H9 (cell line): ENCODE measurements at places on chromosomes 11 and 22. TPM values are rescaled to one million over a fixed set of nuclear protein-coding genes. Genes with fewer than 3 reads are reported as not detected.
A peak's percentile ranks its signal among the peaks of the same experiment; 100 is the strongest.

The ISX gene
- not detected in 2 replicates for total RNA-seq

The GUCY1A2 gene
- total RNA-seq: 0.55 and 0.70 TPM in 2 replicates

The GGT5 gene
- total RNA-seq: 0.20 TPM in 2 replicates

DNA sequence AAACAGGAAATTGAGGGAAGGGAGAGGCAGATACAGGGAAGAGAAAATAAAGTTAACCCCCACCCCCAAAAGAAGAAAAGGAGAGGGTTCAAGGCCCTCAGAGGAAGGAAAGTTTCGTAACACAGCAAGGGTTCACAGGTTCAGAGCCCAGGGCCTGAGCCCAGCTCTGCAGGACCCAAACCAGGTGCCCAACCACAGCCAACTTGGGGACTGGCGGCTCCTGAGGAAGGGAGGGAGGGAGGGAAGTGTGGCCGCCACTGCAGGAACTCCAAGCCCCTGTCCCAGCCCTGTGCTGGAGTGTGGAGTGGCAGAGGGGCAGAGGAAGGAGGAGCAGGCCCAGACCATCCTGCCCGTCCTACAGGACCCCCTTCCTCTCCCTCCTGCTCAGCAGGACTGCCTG lies 59.2 kb downstream of the ELFN2 start:
- no peak for DNase-seq

DNA sequence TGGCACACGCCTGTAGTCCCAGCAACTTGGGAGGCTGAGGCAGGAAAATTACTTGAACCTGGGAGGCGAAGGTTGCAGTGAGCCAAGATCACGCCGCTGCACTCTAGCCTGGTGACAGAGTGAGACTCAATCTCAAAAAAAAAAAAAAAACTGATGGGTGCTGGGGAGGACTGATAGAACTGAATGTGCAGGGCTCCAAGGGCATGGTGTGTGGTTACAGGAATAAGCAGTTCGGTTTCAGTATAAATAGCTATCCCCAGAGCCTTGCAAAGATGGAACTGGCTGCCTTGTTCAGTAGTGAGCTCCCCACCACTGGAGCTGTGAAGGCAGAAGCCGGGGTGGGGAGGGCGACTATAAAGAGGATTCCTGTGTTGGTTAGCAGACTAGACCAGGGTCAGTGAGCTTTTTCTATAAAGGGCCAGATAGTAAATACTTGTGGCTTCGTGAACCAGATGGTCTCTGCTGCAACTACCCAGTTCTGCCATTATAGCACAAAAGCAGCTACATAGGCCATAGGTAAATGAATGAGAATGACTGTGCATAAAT lies 5.9 kb downstream of the TOM1 start:
- no peak for DNase-seq

DNA sequence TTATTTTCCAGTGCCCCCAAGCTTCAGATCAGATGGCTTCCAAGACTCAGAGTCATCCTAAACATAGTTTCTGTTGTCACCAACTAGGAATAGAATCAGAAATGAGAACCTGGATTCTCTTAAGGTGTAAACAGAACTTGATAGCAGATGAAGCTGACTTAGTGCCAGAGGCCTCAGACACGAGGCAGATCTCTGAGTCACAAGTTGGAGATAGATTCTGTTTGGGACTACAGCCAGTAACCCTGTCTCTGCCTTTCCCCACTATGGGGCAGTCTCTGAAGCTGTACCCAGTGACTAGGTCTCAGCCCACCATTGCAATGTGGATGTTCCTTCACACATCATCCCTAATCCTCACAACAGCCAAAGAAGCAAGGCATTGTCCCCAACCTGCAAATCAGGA lies 25.4 kb downstream of the NEU3 start:
- no peak for DNase-seq

DNA sequence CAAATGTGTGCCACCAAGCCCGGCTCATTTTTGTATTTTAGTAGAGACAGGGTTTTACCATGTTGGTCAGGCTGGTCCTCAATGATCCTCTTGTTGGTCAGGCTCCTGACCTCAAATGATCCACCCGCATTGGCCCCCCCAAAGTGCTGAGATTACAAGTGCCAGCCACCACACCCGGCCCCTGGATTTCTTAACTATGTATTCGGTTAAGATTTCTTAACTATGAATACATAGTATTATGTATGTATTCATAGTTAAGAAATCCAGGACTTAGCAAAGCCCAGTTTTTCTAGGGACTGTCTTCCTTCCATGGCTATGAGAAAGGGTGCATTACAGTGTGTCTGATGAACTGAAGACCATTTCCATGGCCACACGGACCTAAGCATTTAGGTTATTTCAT lies 1.7 kb downstream of the C11orf91 start:
- no peak for DNase-seq

DNA sequence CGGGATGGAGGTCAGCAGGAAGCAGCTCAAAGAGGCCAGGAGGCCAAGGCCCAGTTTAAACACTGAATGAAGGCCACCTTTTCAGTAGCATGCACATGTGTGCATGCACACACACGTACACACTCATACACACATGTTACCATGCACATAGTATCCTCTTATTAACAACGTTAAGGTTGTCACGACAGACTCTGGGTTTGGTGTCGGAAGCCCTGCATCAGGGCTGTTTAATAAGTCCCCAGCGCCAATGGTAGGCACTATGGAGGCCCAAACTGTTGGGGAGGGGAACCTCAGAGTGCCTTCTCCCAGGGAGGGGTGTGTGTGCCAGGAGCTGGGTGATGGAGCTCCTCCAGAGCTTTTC lies 39.5 kb upstream of the ADA2 start:
- DNase-seq: no peak

- DNase-seq: no peak
Observed at GRCh38 chr11:68216171-68216938, 3.3 kb upstream of the KMT5B start.

DNA sequence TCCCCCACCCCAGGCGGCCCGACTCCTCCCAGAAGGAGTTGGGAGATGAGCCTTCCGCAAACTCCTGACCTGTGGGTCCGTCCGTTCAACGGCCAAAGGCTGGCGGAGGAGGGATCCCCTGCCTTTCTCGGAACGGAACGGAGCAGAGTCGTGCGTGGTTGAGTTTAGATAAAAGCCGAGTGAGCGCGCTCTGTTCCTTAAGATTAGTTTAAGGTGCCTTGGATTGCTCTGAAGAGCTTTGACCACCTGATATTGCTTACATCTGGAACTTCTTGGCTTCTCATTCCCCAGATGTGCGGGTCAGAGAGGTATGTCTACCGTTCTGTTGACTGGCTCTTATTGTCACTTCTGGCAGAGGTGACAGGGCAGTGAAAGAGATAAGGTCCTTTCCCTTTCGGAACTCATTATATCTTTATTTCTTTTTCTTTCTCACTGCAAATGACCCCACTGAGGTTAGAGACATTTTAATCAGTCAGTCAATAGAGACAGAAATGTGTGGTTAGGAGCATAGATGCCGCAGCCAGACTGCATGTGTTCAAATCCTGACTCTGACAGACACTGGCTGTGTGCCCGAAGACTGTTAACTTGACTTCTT lies at the start of gene TRIM6:
Gene TRIM6, plus strand, starts transcription at position 31 of the 595 bp plus-strand sequence. Its CDS starts 261 bp downstream, at position 292.
- peak; percentile 74 for DNase-seq

DNA sequence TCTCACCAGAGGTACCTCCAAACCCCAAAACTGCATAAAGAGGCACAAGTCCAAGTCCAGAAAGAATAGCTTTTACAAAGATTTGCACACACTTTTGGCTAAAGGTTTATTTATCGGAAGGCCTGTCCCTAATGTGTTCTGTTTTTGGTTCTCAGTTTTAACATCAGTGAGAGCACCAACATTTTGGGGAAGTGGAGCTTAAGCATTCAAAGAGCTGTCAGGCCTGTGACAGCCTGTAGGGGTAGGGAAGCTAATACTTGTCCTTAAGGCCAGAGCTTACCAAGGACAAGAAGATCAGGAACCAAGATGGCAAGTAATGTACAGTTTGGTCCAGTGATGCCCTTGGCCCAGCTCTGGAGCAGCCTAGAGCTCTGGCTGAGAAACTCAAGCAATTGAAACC lies 38.9 kb upstream of the SCUBE2 start:
- no peak for DNase-seq

DNA sequence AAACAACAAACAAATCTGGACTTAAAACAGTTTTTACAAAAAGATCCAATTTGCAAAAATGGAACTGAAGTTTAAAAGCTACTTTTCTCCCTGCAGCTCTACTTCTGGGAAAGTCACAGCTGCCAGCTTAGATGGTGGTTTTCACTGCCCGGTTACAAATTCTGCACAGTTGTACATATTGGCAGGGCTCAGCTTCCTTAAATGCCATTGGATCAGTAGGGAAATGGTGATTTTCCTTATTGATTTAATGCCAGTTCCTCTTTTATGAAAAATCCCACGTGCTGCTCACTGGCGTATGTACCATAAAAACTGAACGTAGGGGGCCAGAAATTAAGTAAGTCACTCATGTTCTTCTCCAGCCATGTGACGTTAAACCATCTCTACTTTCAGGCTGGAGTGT lies 22.8 kb downstream of the GRAP2 start:
- DNase-seq: no peak

DNA sequence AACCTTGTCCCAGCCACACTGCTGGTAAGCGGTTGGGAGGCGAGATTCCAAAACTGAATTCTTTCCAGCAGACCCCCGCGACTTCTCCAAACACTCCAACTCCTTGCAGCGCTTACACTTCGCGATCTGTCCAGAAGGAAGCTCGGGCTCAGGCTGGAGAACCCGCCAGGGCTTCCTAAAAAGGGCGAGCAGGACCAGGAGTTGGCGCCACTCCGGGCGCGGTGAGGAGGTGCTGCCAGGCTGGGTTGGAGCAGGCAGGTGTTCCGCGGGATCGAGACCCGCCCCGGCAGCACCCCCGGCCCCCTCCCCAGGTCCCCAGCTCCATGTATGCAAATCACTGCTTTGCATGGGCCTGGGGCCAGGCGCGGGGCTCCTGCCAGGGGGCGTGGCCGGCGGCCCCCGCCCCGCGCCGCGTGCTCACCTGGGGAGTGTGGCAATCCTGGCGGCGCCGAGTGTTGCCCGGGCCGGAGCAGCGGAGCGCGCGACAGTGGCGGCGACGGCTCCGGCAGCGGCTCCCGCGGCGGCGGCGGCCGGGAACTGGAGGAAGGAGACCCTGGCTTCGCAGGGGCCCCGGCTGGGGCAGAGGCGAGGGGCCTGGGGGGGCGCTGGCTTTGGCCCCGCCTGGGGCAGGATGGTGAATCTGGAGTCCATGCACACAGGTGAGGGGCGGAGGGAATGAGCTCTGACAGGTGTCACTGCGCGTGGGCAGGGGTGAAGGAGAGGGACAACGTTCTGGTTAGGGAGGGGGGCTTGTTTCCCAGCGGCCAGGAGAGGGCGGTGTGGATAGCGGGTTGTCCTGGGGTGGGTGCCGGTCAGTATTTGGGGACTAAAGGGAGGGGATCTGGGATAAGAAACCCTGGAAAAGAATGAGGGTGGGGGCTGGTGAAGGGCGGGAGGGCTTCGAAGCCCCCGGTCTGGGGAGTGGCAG lies at the start of gene POU2F3:
Gene POU2F3, plus strand, starts transcription at position 428 of the 928 bp plus-strand sequence. Its CDS starts 204 bp downstream, at position 632.
- DNase-seq: peak; percentile 65

DNA sequence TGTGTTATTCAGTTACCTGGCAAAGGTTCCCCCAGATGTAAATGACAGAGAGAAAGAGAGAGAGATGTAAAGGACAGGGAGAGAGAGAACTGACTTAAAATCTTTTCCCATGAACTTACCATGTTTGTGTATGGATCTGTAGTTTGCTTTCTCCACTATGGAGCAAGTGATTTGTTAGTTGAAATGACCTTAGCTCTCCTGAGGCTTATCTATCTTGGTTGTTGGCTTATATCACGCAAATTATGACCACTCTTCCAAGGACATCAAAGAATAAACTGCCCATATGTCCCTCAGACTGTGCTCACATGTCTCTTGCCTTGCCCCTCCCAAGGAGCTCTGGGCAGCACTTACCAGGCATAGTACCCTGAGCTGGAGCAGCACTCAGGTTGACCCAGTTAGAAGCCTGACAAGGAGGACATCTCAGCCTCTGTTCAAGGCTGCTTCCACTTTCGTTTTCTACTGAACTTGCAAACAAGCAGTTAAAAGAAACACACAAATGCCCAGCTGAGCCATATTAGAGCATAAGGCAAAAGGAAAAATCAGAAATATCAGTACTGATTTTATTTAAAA lies 95.3 kb upstream of the RCN1 start:
- no peak for DNase-seq

DNA sequence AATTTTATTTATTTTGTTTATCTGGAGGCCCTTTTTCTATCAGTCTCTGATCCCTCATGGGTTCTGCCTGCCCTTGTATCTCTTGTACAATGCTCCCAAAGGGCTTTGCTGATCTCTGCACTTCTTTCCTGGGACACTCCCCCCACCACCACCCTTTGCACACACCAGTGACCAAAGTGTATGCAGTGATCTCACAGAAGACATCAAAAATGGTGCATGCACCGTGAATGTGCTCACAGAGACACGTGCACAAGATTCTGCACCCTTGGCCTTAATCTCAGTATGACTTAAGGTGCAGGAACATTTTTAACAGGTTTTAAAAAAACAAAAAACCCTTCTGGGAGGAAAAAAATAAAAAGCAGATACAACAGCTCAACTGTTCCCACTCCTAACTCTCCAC lies 12.2 kb upstream of the ADSL start:
- no peak for DNase-seq

- DNase-seq: no peak
Observed at GRCh38 chr11:78200553-78200952, 11.8 kb downstream of the USP35 start.

GRCh38 chr11:26942356-26942755 lies 51.6 kb upstream of the FIBIN start:
- no peak for DNase-seq

DNA sequence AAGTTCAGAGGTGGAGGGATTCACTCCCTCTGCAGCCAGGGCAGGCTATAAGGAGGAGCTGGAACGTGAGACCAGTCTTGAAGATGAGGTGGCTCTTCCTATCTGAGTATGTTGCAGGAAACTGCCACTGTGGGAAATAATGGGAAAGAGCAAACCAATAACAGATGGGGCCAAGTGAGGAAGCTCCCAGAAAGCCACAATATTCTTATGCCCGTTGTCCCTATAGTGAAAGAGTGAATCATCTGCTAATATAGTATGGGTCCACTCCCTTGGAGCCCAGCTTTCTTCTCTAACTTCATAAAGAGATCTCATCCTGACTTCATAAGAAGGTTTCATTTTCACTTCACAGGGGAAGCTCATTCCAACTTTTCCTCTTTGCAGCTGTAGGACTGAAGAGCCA lies 206.4 kb downstream of the BLID start:
- no peak for DNase-seq

DNA sequence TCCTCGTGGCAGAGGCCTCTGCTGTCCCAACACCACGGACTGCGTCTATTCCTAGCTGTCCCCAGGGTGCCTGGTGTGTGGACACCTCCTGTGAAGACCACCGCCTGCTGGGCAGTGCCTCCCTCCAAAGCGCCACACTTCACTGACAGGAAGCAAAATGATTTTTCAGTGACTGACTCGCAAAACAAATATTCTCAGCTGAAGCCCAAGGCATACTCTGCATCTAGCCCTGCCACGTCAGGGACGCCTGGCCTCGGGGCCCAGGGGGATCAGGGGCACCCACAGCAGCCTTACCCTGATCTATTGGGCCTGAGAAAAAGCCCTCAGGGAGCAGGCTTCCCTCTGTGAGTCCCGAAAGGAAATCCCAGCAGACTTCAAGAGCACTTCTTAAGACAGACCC lies 2.2 kb downstream of the BRD1 start:
- DNase-seq: no peak
